ENCODE measurements at places on chromosomes 6 and 20.

DNA sequence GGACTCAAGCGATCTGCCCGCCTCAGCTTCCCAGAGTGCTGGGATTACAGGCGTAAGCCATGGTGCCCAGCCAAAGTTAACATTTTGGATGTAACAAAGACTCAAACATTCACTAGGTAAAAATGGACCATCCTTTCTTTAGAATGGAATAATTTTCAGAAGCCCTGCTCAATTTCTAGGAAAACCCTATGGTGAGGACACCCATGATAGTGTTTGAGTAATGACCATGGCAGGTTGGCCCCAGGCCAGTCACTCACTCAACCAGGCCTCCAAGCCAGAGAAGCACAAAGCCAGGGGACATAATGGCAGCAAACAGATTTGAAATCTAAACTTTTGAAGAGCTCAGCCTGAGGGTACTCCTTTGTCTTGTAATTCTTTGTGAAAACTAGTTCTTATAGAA is 59.9 kb upstream of the GPR6 start:
- no peak for DNase-seq

DNA sequence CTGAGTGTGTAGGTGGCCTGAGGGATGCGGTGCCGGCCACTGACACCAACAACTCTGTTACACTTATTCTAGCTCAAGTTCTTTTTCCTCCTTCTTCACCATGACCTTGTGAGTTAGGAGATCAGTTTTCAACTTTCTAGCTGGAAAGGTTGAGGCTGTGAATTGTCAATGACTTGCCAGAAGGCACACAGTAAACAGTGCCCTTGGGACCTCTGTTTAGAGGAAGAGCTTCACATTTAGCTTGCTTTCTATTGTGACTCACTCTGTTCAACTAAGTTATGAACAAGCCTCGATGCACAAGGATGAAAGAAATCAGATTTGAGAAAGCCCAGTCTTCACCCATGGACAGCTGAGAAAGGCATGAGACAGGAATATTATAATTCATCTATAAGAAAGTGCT is 455.6 kb downstream of the MAFB start:
- no peak for DNase-seq

GRCh38 chr6:144749263-144749662 is 464.1 kb downstream of the UTRN start:
- no peak for DNase-seq

GRCh38 chr20:36349384-36350170 is 43.4 kb downstream of the DLGAP4 start:
- no peak for DNase-seq

- DNase-seq = no peak
These were observed 7.1 kb downstream of the ZNF831 start for GRCh38 chr20:59170406-59171349.

- DNase-seq = no peak
These were observed 130.0 kb upstream of the UST start for GRCh38 chr6:148616841-148617240.

GRCh38 chr6:70566751-70567382 is at the start of gene SDHAF4:
SDHAF4 (plus strand) TSS chr6:70566930; CDS start chr6:70566941, 11 bp downstream.
- DNase-seq = peak; percentile 85

GRCh38 chr6:24927985-24928745 is 7.6 kb downstream of the RIPOR2 start:
- DNase-seq = no peak

DNA sequence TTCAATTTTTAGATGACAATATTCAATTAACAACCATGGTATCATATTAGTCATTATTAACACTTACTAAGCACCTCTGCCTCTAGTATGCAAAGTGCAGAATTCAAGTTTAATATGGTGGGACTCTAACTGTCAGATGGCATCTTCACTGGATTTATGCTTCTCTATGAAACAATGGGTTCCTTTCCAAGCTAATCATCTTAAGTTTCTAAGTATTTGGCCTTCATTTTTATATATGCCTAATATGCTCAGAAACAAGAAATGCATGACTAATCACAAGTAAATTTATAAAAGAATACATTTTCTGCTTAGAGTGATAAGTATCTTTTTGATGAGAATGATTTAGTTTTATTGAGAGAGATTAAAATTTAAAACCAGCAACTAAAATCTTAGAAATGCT is 144.7 kb downstream of the HIVEP2 start:
- DNase-seq = no peak

DNA sequence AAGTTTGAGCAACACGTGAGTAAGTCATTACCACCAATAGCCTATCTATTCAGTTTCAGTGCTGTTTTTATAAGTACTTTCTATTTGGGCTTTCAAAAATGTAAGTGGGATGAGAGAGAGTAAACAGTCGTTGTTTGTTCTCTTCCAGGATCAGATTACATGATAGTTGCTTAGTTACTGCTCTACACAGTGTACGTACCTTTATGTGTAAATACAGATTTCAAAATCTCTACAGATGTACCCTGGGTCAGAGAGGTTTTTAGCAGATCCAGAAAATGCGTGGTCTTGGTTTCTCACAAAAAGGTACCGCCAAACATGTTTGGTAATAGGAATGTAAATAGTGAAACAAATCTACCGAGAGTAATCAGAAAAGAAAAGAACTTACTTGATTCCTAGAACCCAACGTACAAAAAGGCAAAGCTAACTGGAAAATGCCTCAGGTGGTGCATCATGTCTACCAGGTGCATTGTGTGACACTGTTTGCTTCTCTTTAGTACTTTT is 421.1 kb downstream of the BCKDHB start:
- DNase-seq = peak; percentile 92

- DNase-seq = no peak
These were observed 8.9 kb upstream of the TAAR5 start for GRCh38 chr6:132598473-132598872.

Measured in DMS79 treated with DMSO at 0.1 percent for 48 hours (cell line).